ENCODE measurements at places on chromosomes 2 and 18.

DNA sequence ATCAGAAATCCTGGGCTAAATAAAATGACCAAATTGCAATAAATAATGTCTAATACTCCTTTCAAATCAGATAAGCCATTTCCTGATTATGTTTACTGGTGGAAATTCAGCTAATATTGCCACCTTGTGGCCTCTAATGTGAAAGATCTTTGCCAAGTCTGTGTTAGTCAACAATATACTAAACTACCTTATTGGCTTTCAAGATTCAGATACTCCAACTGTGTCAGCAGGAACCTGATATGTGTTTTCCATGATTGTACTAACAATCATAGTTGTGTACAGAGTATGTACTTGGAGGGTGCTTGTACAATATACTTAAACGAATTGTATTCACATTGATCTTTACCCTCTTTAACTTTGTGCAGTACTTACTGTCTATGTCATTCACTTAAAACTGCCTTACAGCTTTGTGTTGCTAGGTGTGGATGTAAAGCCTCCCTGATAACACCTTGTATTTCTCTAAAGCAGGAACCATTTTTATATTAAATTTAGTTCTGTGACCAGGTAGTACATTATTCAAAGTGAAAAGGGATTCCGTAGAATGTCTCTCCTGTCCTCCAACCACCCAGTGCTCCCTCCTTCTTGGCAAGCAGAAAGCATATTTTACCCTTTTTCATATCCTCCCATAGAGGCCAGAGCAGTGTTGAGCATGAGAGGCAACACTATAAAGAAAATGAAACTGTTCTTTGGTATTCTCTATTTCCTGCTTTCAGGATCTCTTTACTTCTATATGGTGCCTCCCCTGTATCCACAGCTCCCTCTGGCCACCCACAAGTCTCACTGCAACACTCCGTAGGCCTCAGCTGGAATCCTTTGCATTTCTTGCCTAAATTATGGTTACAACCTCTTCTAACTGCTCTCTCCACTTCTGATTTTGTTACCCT lies 75.2 kb upstream of the C2orf15 start:
- peak; percentile 41 for DNase-seq

DNA sequence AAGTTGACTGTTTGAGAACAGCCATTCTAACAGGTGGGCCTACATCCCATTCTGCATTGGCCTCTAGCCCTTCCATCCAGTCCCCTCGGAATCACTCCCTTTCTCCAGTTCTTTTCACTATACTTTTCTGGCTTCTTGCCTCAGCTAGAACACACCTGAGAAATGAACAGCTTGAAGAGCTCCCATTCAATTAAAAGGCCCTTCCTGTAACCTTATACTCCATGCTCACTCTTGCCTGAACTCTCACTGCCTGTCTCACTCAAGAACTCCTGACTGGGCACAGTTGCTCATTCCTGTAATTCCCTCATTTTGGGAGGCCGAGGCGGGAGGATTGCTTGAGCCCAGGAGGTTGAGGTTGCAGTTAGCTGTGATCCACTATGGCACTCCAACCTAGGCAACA lies 23.6 kb downstream of the CHRNA1 start:
- no peak for DNase-seq

DNA sequence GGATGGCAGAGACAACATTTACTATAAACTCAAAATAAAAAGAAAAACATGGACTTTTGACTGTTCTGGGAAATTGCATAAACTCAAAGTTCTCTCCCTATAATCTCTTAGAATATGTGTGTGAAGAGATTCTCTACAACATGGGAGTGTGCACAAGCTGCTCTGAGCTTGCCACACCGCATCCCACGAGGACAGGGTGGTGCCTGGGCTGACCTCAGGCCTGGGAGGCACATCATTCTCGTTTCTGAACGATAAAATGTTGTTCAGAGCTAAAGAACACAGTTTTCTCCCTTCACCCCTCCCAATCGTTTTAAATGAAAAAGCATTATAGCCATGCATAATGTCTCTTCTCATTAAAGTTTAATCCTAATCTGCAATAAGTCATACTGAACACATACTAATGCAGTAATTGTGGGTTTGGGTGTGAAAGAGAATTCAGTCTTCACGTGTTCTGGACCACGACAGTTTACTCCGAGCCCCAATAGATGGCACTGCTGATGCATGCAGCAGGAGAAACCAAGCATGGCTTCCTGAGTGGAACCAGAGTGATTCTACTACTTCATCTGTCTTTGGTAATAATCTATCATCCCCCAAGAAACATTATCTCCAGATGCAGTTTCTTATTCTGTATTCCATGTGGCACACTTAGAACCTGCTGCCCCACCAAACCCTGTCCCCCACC lies 46.9 kb upstream of the LAMA1 start:
- DNase-seq: no peak

- DNase-seq: no peak
Measured at GRCh38 chr2:637406-637776, 39.8 kb downstream of the TMEM18 start.

DNA sequence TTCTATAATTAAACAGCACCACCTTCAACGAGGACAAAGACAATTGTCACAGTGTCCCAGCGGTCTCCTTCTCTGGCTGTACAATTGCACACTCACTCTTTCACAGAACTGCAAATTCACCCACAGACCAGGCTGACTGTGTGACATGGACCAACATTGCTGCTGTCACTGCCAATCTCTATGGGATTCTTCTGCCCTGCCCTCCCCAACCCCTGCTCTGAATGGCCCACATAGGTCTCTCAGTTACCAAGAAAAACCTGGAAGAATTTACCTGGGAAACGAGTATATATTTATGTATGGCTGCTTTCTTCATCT lies 26.5 kb downstream of the LRRC30 start:
- no peak for DNase-seq

DNA sequence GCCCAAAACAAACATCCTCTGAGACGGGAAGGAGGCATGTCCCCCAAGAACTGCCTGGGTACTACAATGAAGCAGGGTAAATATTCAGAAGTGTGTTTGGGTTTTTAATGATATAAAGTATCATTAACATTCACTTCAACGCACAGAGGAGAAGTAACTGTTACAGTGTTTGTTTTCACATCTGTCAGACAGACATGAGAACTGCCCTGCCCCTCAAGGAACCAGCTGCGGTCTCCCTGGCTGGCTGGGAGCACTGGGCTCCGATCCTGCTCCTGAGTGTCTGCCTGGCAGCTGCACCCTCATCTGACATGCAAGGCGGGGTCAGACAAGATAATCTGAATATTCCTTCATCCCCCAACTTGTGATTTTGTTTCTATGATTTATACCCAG lies 75.6 kb downstream of the MBP start:
- DNase-seq: no peak

DNA sequence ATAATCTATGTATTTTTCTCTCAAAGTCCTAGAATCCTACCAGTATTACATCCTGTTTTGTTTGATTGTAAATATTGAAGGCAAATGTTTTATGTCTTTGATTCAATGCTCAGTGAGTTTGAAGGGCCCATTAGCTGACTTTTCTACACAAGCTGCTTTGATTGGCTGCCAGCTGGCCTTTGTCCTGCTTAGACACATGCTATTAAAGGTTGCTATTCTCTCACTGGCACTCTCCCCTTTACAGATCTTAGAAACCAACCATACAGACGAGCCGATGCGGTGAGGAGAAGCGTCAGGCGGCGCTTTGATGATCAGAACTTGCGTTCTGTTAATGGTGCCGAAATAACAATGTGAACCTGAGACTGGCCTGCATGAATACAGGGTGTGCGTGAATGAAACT lies 69.7 kb downstream of the PRPF40A start:
- DNase-seq: no peak

GRCh38 chr2:197158591-197159550 lies 151.7 kb downstream of the ANKRD44 start:
- DNase-seq: no peak

DNA sequence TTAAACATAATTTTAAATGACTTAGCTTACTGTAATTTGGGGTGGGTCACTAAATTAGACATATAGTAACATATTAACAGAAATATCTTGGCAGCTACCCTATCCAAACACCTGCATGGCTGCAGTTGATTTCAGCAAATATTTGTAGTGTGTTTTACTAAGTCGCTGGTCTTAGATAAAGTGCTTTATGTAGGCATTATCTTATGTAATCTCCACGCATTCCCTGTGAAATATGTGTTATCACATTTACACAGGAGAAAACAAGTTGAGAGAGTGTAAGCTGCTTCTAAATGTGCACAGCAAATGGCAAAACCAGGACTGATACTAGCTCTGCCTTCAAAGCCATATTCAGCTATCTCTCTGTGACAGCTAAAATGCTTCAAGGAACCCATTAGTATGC lies 72.0 kb downstream of the NYAP2 start:
- DNase-seq: no peak

DNA sequence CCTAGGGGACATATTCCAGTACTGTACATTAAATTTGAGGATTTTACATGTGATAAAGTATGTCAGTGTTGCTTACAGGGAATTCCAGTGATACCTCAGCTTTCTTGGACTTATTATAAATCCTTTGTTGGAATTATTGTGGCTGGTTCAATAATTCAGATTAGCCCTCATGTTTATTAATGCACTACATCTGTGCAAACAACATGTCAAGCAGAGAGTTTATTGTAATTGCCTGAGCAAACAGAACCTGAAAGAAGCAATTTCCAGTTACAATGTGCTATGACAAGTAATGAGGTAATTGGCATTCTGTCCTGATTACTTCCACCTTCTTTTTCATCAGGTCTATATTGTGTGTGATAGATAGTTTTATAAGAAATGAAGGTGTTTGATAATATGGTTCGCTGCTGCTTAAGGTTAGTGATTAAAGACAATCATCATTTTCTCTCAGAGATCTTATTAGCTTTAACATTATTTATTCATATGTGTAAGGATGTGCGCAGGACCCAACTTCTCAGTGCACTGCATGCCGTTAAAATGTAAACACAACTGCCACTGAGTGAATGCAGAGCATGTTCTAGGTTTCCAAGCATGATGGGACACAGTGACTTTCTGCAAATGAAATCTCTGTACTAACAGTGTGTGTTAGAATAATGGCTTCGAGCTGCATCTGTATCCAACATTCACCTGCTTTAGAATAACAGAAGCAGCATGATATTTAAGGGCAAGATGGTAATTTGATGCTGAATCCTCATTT lies 973.7 kb upstream of the POU3F3 start:
- DNase-seq: no peak

DNA sequence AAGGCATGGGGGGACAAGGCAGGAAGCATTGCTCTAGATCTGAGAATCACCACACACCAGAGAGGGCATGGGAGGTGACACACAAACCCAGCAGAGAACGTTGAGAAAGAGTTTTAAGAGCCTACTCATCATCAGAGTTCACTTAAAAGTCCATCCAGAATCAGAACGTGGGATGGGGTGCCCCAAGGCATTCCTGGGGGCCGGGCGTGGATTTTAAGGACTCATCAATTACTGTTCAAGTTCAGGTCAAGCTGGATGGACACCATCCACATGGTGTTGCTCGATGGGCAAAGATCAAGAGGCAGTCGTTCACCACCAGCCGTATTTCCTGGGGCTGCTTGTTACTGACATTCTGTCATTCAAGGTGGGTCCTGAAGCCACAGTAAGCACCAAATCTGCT lies 34.9 kb downstream of the BCL11A start:
- no peak for DNase-seq

GRCh38 chr18:24086082-24086481 lies 52.8 kb upstream of the CABYR start:
- no peak for DNase-seq

- no peak for DNase-seq
Measured at GRCh38 chr2:162524192-162524591, 180.3 kb downstream of the GCA start.

DNA sequence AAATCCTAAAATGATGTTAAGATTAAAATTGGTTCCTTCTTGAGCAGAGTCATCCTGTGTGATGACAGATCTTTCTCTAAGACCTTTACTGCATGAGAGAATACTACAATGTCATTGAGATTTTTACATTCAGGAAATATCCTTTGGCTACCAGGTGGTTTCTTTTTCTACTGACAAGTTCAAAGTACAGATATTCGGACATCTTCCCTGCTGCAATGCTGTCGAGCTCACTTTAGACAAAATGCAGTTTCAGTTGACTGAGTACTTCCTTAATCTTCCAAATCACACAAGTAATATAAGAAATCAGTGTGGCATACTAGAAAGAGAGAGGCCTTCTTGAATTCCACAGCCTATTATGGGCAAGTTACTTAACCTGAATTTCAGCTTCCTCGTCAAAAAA lies 207.9 kb upstream of the ACVR2A start:
- no peak for DNase-seq

DNA sequence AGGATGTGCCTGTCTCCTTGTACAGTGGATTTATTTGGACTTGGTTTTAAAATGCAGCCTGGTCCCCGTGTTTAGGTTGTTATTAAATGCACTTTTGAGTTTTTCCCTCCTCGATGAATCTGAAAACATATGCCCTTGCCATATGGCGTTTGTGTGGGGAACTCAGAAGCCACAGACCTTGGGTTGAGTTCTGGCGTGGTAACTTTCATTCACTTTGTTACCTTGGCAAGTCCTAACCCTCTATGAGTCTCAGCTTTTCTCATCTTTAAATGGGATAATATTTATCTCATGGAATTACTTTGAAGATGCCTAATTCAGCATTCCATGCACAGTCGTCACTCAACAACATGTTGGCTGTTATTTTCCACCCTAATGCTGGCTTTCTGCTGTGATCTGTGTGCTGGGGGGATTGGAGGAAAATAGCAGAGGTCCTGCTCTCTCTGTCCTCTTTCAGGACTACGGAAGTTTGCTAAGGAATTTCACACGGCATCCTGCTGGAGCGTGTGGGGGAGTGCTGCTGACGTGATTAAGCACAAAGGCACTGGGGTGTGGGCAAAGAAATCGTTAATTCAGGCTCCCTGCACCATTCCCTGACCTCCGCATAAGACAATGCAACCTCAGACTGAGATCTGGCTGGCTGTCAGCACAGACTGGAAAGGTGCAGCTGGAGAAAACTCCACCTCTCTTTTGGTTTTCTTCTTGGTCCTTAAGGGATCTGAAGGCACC lies 61.7 kb downstream of the LDLRAD4 start:
- DNase-seq: no peak

DNA sequence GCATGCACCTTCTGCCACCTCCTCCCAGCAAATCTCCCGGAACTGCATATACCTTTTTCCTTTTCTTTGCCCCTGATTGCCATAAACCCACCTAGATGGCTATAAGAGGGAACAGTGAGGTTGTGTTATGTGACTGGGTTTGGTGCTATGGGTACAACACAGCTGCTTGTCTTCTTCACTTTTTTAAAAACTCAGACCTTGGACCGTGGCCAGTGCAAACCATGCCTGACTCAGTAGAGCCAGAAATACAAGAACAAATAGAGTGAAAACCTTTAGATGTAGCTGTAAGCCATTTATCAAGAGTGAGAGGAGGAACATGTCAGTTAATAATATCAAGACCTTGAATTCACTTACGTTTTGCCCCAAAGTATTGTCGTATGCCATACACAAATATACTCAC lies 267.4 kb upstream of the CHAC2 start:
- no peak for DNase-seq
